Activated T-helper 1 cell treated with anti-CD3 and anti-CD28 coated beads, Interleukin-12 subunit alpha, Interleukin-12 subunit beta, Interleukin-2, Interleukin-4 antibody, amounts not matched to agents 30 ng/mL and 10 ng/mL and 1 ng/mL, durations not matched to agents 14 hours and 24 hours and 36 hours (primary cell): ENCODE measurements at places on chromosomes 16 and 17. TPM values are rescaled to one million over a fixed set of nuclear protein-coding genes. Genes with fewer than 3 reads are reported as not detected.
A peak's percentile ranks its signal among the peaks of the same experiment; 100 is the strongest.

- no peaks in the 10 kb centered on the region for H3K36me3 ChIP-seq
- DNase-seq, result no peak
- no peaks in the 10 kb centered on the region for H3K4me1 ChIP-seq
- H3K27ac ChIP-seq, result no peak overlapping the region
Measured at GRCh38 chr16:9328411-9328810, 237.0 kb downstream of the HAPSTR1 start.

The CHD9NB gene
- total RNA-seq, result 0.24 and 1.1 TPM in 2 replicates

The KRTAP4-5 gene
- total RNA-seq, result not detected in 2 replicates

GRCh38 chr16:25143928-25144327 is 32.4 kb downstream of the LCMT1 start:
- H3K4me3 ChIP-seq, result no peak overlapping the region
- H3K36me3 ChIP-seq, result peaks cover 20% of the 10 kb centered on the region
- no peaks in the 10 kb centered on the region for H3K4me1 ChIP-seq

- H3K4me3 ChIP-seq, result no peak overlapping the region
- no peaks in the 10 kb centered on the region for H3K4me1 ChIP-seq
- DNase-seq, result no peak
- peaks cover 52% of the 10 kb centered on the region for H3K27me3 ChIP-seq
- no peak overlapping the region for H3K27ac ChIP-seq
- H3K36me3 ChIP-seq, result peaks cover 3% of the 10 kb centered on the region
Measured at GRCh38 chr17:6711681-6712057, 1.5 kb downstream of the SLC13A5 start.

- no peak overlapping the region for H3K27ac ChIP-seq
- DNase-seq, result no peak
- peaks cover 41% of the 10 kb centered on the region for H3K36me3 ChIP-seq
- H3K27me3 ChIP-seq, result no peaks in the 10 kb centered on the region
- H3K4me1 ChIP-seq, result peaks cover 4% of the 10 kb centered on the region
Measured at GRCh38 chr17:30267625-30268024, 24.1 kb downstream of the BLMH start.

DNA sequence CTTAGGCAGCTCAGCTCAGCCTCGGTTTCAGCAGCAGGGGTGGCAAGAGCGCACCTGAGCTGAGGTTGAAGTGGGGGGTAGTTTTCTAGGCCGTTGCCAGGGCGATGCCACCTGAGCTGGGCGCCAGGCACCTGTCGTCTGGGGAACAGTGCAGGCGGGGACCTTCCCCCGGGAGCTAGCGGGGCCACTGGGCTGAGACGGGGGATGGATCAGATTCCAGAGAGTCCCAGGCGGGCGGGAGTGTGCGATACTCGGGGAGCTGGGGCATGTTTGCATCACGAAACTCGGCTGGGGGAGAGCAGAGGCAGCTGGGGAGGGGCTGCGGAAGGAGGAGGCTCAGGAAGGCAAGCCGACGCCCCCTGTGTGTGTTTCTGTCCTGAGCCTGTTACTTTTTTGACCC is 477 bp upstream of the CLDN9 start:
- H3K4me3 ChIP-seq, result no peak overlapping the region
- H3K27ac ChIP-seq, result no peak overlapping the region
- no peaks in the 10 kb centered on the region for H3K36me3 ChIP-seq
- no peak for DNase-seq
- H3K4me1 ChIP-seq, result peaks cover 17% of the 10 kb centered on the region

The KIF2B gene
- not detected in 2 replicates for total RNA-seq

- H3K4me3 ChIP-seq, result peak overlapping the region; percentile 86
- no peaks in the 10 kb centered on the region for H3K27me3 ChIP-seq
- peak; percentile 70 for DNase-seq
- H3K36me3 ChIP-seq, result peaks cover 44% of the 10 kb centered on the region
- peaks cover 69% of the 10 kb centered on the region for H3K4me1 ChIP-seq
Measured at GRCh38 chr17:78133971-78134898, 3.7 kb downstream of the TMC8 start.

GRCh38 chr16:88430524-88431446 is 22.3 kb upstream of the ZFPM1 start:
- H3K36me3 ChIP-seq, result no peaks in the 10 kb centered on the region
- peaks cover 10% of the 10 kb centered on the region for H3K27me3 ChIP-seq
- H3K27ac ChIP-seq, result no peak overlapping the region
- DNase-seq, result no peak
- H3K4me1 ChIP-seq, result no peaks in the 10 kb centered on the region
